ENCODE measurements at places on chromosomes 16 and 17.

DNA sequence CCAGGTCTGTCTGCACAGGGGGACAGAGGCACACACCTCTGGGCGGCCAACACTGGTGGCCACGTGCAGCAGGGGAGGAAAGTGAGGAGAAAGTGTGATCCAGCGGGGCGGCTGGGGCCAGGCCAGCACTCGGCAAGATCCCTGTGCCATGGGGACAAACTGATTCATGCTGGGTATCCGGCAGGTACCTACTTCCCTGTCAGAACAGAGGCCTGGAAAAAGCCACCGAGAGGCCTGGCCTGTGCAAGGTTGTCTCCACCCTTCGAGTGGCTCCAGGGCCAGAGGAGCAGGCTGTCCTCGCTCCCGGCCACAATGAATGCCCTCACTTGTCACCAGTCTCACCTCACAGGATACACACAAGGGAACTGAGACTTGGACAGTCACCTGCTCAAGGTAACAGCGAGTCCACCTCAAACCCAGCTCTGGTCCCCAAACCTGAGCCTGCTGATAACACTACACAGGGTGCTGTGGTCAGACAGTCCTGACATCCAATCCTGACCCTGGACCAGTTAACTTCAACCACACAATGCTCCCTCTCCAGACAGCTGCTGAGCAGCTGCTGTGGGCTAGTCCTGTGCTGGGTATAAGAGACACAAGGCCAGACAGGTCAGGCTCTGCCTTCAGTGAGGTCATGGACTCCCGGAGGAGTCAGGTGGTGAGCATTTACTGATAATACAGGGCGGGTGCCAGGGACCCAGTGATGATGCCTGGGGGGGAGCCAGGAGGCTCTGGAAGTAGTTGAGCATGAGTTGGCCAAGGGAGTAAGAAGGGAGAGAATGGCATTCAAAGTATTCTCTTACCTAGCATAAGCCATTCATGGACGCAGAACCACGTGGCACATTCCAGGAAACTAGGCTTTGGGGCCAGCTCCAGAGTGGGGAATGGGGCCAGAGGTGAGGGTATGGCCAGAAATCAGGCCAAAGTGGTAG, 53.0 kb downstream of the VAC14 start:
- DNase-seq: no peak

DNA sequence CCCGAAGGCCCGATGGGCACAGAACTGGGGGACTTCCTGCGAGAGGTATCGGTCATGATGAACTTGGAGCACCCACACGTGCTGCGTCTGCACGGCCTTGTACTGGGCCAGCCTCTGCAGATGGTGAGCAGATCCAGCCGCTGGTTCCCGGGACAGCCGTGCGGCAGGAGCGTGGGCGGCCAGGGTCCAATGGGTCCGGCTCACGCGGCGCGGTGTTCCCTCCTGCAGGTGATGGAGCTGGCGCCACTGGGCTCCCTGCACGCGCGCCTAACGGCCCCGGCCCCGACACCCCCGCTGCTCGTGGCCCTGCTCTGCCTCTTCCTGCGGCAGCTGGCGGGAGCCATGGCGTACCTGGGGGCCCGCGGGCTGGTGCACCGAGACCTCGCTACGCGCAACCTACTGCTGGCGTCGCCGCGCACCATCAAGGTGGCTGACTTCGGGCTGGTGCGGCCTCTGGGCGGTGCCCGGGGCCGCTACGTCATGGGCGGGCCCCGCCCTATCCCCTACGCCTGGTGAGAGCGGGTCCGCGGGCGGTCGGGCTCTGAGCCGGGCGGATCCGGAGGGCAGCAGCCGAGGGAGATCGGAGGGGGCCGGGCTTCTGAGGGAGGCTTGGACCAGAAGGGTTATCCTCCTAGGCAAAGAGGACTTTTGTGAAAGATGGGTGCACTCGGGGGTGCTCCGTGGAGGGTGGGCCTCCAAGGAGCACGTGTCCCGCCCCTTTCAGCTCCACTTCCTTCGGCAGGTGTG, 3.0 kb downstream of the TNK1 start:
- DNase-seq: peak; percentile 75

- no peak for DNase-seq
Observed at GRCh38 chr16:77579351-77579891, 142.9 kb upstream of the NUDT7 start.

GRCh38 chr17:76673729-76674128, 30.2 kb upstream of the ST6GALNAC1 start:
- DNase-seq: no peak

DNA sequence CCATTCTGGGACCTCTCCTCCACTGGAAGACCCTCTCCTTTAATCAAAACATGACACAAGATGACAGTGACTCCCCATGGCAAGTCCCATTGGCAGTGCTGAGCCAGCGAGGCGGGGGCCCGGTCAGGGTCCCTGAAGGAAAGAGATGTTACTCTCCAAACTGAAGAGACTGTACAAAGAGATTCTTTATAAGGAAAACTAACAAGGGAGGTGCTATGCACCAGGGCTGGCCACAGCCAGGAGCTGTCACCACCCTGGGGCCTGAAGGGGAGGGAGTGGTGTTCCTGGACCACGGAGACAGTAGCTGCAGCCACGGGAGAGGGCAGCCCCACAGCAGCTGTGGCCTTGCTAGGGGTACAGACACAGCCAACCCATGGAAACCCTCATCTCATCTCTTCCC, 123.1 kb downstream of the XYLT1 start:
- DNase-seq: no peak

GRCh38 chr16:12182212-12182611, 205.7 kb downstream of the SNX29 start:
- DNase-seq: no peak

DNA sequence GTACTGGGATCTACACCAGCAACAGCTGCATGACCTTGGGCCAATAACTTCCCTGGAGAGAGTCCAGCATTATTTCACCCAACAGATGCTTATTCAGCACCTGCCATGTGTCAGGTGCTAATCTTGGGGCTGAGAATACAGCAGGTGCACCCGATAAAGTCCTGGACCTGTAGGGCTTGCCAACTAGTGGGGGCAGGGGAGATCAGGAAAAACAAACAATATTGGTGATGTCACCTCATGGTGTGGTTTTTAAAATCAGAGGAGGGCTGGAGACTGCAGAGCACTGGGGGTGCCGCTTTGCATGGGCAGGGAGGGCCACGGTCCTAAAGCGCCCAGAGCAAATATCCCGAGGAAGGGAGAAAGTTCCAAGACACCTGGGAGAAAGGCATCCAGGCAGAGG, 218.8 kb downstream of the C16orf95 start:
- no peak for DNase-seq

DNA sequence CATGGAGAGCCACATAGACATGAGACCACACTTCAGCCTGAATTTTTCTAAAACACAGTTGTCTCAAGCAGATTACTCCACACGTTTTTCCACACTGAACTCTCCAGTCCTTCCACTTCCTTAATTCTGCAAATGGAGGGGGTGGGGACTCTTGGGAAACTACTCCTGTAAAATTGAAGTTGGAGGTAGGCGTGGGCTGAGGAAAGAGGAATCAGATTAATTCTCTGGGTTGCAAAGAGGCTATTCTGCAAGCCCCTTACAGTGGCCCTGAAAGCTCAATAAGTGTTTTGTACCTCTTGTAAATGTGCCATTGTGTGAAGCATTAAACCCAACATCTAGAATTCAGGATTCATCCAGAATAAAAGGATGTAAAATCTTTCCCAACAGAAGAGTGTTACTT, 9.6 kb downstream of the MARVELD3 start:
- no peak for DNase-seq

DNA sequence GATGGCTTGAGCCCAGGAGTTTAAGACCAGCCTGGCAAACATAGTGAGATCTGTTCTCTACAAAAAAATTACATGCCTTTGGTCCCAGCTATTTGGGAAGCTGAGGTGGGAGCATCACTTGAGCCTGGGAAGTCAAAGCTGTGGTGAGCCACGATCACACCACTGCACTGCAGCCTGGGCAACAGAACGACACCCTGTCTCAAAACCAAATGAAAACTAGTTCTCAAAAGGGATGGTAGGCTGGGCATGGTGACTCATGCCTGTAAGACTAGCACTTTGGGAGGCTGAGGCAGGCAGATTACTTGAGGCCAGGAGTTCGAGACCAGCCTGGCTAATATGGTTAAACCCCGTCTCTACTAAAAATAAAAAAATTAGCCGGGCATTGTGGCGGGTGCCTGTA, 31.1 kb downstream of the PPM1D start:
- DNase-seq: no peak

GRCh38 chr17:33328129-33328528, 35.0 kb upstream of the ASIC2 start:
- no peak for DNase-seq

- DNase-seq: no peak
Observed at GRCh38 chr16:361341-361871, 8.9 kb upstream of the AXIN1 start.

DNA sequence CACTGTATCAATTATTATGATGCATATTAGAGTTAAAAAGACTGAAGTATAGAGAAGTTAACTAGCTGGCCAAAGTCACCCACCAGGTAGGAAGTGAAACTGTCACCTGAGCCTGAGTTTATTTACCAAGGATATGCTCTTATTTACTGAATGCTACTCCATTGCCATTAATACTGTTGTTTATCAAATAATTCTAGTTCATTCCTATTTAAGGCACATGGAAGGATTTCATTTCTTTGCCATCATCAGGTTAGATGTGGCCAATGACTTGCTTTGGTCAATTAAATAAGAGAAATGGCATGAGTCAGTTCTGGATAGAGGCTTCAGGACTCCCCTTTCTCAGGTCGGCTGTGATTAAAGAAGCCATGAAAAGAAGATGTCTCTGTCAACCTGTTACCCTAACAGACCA, 169.6 kb downstream of the KCNJ2 start:
- no peak for DNase-seq

DNA sequence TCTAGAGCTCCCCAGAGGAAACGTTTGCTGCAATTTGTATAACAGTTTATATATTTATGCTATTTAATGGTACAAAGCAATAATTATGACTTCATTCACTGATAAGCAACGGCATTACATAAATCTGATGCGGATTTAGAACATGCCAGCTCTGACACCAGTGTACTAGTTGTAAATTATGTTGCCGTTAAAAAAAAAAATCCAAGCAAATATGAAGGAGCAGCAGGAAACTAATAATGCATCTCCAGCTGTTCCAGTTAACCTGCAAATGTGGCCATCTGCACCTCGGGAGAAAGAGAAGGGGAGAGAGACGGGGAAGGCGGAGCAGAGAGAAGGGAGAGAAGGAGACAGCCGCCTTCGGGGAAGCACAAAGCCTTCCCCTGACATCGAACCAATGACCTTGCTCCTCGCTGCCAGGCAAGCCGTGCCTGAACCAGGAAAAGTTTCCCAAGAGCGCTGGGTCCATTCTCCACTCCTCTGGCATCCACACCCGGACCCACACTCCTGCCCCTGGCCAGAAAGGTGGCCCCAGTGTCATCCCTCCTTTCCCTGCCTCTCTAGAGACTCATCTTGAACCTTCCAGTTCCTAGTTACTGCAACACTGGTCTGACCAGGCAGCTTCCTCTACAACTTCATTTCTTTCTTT, 174.8 kb downstream of the C16orf78 start:
- DNase-seq: no peak

DNA sequence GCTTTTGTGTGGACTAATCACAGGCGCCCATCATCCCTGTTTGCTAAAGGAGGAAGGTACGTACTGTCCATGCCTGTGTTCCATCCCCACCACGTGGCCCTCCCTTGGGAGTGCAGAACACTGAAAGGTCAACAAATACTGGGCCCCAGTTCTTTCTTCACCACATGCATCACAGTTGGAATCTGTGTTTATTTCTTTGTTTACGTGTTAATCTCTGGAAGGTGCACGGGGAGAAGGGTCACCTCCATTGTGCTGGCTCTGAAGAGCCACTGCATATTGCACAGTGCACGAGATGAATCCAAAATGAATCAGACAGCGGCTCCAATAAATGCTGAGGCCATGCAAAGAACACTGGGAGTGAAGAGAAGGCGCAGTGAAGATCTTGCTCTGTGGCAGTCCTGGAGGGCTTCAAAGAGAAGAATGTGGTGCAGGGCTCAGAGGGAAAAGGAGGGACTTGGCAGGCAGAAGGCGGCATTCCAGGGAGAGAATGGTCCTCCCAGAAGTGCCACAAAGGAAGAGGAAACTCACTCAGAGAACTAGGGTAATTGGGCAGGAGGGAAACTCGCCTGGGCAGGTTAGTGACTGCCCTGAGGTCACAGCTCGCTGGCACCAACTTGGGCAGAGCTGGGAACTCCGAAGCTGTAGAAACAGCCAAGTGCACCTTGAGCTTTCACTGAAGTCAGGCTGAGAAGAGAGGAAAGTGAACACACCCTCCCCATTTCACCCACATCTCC, 3.7 kb downstream of the RPH3AL start:
- DNase-seq: no peak

DNA sequence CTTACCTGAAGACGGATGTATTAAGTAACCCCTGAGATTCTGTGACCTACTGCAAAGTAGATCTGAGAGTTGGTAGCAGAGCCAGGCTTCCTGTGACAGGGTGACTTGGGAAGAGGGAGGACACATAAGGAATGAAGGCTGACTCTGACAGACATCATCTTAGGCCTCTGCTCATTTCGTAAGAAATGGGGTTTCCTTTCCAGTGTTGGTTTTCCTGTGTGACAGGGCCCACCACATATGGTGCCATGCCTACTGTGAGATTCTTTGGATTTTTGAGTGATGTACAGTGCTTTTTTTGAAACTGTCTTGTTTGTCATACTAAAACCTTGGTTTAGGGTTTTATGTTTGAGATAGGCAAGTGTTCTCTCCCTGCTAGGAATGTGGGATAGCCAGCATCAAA, 12.7 kb downstream of the LIG3 start:
- no peak for DNase-seq

DNA sequence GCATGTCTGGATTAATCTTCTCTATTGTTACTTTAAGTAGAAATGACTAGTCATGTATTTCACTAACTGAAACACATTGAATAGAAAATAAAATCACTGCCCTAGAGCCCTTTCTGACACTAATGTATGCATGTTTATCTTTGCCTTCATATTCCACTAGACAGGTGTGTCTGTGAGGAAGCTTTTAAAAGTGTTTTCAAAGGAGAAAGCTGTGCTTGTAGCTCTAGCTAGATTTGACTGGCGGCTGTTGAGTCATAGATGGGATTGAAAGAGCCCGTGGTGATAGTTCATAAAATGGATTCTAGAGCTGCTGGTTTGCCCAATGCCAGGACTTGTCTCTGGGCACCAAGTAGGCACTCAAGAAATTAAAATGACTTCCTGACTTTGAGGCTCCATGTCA, 189.0 kb upstream of the PIRT start:
- DNase-seq: no peak

- DNase-seq: no peak
Observed at GRCh38 chr17:35001549-35001948, 21.2 kb downstream of the LIG3 start.

- no peak for DNase-seq
Observed at GRCh38 chr17:79861413-79862216, 22.4 kb upstream of the CBX4 start.

- no peak for DNase-seq
Observed at GRCh38 chr17:63675231-63675606, 24.7 kb downstream of the LIMD2 start.

Measured in effector CD4-positive, alpha-beta T cell (primary cell).